ENCODE measurements at places on chromosomes 5 and 9. TPM values are rescaled to one million over a fixed set of nuclear protein-coding genes. Genes with fewer than 3 reads are reported as not detected.

DNA sequence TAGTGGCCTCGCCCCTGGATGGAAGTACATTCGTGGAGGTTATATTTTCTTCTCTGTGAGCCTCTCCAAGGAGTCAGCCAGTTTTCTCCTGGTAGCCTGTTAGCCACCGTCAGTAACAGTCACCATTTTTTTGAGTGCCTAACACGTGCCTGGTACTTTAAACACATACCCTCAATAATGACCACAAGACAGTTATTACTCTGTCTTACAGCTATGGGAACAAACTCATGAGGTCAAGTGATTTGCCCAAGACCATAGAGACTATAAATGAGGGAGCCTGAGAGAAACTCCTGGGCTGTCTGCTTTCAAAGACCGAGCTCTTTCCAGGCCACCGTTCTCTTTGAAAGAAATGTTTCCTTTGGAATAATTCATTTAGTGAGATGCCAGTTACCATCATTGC, 90.4 kb downstream of the PALM2AKAP2 start:
- DNase-seq: no peak

GRCh38 chr5:174412941-174413340, 311.4 kb upstream of the MSX2 start:
- DNase-seq: no peak

GRCh38 chr9:98021306-98022040, 35.1 kb upstream of the NANS start:
- DNase-seq: no peak

DNA sequence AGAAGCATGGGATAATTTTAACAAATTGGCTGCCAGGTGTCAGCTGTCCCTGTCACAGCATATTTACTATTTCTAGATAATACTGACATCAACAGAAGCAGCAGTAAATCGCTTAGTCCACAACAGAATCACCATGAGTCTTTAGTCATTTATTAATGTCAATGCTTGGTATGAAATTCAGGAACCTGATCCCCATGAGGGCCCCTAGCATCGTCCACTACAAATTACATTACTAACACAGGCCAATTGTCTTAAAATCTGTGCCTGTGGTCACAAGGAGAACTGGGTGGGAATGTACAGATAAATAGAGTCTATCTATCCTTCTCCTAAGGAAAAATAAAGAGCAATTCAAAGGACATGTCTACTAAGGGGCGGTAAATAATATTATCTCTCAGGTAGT, 76.1 kb downstream of the TSSK1B start:
- DNase-seq: no peak

GRCh38 chr9:90259311-90260246, 383.0 kb downstream of the DIRAS2 start:
- DNase-seq: no peak

DNA sequence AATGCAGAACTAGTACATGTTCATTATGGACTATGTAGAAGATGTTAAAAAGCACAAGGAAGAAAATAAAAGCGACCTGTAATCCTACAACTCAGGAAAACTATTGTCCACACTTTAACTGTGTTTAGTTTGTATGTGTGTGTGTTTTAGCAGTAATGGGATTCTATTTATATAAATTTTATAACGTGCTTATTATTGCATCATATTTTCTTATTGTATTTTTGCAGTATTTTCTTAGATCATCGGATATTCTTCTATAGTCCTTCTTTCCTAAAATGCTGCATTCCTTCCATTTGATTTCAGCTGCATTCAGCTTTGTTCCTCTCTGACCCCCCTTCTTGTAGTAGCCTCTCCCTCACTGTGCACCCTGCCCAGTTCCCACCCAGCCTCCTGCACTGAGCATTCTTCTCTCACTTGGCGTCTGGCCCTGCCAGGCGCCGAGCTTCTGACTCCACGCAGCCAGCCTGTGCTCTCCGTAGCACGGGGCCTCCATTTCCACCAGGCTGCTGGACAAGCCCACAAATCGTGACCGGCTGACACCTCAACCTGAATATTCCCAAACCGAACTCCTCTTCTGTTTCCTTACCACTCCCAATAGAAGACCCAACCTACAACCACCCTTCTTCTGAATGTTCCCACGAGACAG, 39.9 kb downstream of the MVB12B start:
- DNase-seq: no peak

GRCh38 chr9:21095561-21095960, 17.8 kb upstream of the IFNB1 start:
- DNase-seq: no peak

- peak; percentile 60 for DNase-seq
Measured at GRCh38 chr9:78121488-78121887, 89.9 kb upstream of the GNAQ start.

Gene EEIG1
- total RNA-seq: 75.1 TPM

Gene TPM2
- total RNA-seq: 7.8 TPM

Gene FOXD4L5
- 0.26 TPM for total RNA-seq

Gene FBXL7
- total RNA-seq: not detected

Data from activated T-cell treated with anti-CD3 and anti-CD28 coated beads, Interleukin-2, amount 50 U/mL, for 72 hours (primary cell).